ENCODE measurements at places on chromosomes 13 and 19.
A peak's percentile ranks its signal among the peaks of the same experiment; 100 is the strongest.

GRCh38 chr13:104586051-104586746 is 1520.0 kb upstream of the SLC10A2 start:
- no peak for DNase-seq

DNA sequence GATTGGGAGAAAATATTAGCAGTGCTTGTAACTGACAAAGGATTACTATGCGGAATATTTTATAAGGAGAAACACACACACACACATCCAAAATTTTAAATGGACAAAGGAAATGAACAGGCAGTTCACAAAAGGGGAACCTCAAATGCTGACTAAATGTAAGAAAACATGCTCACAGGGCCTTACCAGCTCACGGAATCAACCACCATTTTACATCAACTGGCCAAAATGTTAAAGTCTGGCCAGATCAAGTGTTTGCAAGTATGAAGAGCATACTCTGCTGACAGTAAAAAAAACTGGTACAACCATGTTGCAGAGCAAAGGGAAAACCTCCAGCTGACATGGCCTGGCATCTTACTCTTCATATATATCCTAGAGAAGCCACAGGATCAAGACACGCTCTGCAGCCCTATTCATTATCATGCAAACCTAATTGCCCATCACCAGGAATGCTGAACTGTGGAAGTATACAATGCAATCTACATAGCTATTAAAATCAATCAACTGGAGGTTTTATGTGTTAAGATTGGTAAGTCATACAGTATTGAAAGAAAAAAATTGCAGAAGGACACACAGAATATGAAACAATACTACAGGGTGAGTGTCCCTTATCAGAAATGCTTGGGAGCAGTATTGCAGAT is 124.4 kb downstream of the RNF17 start:
- DNase-seq, result no peak

GRCh38 chr13:50162567-50162966 is 147.3 kb downstream of the KCNRG start:
- no peak for DNase-seq

DNA sequence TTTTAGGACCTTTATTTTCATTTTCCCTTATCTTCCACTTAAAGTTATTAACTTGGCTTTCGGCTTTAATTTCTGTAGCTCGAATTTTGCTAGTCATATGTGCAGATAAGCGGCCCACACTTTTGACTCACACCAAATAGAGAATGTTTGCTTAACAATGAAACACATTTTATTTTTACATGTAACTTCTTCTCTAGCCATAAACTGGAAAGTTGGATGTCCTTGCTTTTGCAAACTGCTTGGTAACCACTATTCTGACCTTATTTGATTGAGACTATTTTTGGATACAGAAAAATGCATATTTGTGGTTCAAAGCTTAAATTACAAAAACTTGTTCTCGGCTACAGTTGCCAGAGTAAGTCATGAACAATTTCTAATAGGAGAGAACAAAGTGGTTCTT is 600.0 kb downstream of the KCTD12 start:
- no peak for DNase-seq

GRCh38 chr19:22901431-22902130 is 69.5 kb downstream of the ZNF723 start:
- DNase-seq, result no peak

DNA sequence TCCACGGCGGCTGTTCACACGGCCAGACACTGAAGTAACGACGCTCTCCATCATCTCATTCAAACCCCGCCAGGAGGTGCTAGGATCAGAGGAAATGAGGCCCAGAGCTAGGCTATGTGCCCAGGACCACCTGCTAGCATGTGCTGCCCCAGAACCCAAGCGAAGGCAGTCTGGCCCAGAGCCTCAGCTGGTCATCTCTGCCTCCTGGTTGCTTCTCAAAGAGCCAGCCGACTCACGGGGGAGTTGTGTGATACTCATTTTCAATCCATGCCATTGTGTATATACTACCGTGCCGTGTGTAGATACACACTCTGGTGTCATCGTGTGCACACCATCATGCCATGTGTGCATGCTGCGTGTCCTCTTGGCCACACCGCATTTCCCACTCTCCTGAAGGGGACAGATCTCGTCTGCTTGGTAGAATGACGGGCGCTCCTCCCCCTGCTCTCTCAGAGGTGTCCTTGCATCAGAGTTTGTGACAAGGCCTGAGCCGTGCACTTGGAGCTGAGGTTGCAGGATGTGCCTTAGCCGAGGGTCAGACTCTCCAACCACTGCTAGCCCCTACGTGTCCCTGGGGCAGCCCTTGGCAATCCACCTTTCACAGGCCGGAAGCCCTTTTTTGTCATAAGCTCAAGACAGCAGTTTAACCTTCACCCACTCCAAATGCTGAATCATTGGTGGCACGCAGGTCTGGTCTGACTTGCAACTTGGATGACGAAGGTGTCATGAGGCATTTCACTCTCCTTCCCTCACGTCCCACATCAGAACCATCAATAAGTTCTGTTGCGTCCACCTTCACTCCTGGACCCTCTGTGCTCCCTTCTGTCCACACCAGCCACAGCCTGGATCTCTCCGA is 130.4 kb downstream of the CRYL1 start:
- DNase-seq, result no peak

- no peak for DNase-seq
Observed at GRCh38 chr13:33318037-33318436, 32.5 kb upstream of the STARD13 start.

DNA sequence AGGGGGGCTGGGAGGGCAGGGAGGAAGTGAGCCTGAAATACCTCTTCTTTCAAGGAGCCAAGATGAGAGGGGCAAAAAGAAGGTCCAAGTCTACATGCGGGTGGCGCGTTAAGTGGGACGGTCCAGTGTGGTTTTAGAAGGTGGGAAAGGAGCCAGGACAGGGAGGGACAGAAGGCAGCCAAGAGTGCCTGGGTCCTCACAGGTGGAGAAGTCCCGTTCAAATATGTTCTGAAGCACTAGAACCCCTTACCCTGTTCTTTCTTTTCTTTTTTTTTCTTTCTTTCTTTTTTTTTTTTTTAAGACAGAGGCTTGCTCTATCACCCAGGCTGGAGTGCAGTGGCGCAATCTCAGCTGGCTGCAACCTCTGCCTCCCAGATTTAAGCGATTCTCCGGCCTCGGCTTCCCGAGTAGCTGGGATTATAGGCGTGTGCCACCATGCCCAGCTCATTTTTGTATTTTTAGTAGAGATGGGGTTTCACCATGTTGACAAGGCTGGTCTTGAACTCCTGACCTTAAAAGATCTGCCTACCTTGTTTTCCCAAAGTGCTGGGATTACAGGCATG is 7.4 kb downstream of the CAMSAP3 start:
- DNase-seq, result no peak

- peak; percentile 58 for DNase-seq
Observed at GRCh38 chr19:862581-863314, 3.3 kb downstream of the CFD start.

DNA sequence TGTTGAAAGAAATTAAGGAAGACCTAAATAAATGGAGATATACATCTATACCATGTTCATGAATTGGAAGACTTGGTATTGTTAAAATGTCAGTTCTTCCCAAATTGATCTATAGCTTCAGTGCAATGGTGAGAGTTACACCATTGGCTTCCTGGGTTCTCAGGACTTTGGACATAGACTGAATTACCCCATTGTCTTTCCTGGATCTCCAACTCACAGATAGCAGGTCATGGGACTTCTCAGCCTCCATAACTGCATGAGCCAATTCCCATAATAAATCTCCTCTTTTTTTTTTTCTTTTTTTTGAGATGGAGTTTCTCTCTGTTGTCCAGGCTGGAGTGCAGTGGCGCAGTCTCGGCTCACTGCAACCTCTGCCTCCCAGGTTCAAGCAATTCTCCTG is 38.7 kb downstream of the CCNE1 start:
- no peak for DNase-seq

- no peak for DNase-seq
Observed at GRCh38 chr13:40123962-40124632, 468.6 kb downstream of the COG6 start.

DNA sequence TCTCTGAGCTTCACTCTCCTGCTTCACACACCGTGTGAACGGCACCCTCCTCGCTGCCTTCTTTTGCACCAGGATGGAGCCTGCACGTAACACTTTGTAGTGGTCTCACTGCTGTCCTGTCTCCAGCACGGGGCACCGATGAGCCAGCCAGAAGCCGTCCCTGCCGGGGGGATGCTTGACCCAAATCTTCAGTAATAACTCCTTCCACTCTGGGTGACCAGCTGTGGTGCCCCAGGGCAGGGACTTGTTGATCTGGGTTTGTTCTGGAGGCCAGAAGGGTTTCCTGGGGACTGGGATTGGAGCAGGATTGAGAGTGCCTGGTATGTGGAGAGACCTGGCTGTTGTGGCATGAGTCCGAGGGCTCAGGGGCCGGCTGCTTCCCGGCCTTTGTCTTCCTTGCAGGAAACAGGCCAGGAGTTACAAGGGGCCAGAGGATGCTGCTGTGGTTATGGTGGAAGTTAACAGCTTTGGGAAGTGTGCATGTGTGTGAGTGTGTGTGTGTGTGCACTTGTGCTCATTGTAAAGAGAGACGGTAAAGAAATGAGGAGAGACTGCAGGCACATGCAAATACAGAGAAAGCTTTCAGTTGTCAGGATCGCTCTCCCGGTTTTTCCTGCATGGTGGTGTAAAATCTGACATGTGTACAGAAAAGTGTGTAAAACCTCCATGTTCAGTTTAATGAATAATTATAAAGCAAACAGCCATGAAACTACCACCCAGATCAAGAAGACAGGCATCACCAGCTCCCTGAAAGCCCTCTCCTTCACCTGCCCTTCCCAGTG is 18.9 kb downstream of the PAK4 start:
- DNase-seq, result no peak

DNA sequence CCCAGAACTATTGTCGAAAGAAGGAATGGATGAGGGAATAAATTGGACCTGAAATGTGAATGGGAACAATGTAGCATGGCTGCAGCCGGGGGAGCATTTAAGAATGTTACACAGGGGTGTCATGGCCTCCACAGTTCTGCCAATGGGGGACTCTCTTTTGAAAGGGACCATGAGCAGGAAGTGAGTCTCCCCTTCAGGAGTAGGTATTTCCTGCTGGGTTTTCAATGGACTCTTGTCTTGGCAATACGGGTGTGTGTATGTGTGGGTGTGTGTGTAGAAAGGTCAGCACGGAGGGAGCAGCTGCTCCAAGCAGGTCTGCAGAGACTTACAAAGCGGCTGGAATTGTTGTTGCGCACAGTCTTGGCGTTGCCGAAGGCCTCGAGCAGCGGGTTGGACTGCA is 24.4 kb downstream of the MYO1F start:
- no peak for DNase-seq

DNA sequence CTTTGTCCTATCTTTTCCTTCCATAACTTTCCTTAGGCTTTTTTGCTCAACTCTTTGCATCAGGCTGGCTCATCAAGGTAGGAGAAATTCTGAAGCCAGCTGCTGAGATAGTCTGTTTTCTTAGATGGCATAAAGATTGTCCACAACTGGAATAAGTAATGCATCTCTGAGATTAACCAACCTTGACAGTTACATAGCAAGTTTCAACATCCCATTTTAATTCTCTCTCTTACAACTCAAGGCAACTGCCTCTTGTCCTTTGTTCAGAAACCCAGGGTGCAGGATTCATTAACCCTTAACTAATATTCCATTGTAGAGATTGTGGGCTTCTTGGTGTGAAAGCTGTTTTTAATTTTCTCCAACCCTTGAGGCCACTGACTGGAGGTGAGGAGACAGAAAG is 239.2 kb downstream of the LACC1 start:
- no peak for DNase-seq

DNA sequence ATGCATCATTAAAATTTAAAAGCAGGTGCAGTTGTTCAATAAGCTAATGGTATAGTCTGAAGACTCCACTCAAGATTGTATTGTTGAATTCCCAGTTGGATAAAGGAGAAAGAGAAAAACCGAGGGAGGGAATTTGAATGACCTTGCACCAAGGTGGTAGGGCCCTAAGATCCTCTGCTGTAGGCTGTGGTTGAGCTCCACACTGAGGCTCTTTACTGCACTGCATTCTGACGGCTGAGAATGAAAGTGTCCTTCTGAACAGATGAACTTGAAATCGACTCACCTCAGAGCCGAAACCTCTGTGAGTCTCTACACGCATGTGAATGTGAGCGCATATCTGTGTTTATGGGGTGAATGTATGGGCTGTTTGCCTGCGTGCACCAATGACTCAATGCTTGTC is 388.9 kb upstream of the DACH1 start:
- no peak for DNase-seq

DNA sequence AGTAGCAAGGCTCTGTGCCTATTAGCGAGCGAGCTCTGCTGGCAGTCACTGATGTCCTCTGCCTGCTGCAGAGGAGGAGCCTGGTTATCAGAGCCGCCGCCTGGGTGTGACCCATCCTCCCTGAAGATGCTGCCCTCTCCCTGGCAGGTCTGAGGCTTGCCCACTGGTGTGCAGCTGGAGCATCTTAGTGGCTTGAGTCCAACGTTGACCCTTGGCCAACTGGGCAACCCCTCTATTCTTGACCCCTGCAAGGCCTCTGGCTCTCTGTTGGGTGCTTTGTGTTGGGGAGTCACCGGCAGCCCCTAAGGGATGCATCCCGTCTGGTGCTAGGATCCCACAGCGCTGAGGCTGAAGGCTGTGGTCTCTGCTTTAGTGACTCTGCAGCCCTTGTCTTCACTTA is 277.9 kb upstream of the SOX1 start:
- DNase-seq, result no peak

DNA sequence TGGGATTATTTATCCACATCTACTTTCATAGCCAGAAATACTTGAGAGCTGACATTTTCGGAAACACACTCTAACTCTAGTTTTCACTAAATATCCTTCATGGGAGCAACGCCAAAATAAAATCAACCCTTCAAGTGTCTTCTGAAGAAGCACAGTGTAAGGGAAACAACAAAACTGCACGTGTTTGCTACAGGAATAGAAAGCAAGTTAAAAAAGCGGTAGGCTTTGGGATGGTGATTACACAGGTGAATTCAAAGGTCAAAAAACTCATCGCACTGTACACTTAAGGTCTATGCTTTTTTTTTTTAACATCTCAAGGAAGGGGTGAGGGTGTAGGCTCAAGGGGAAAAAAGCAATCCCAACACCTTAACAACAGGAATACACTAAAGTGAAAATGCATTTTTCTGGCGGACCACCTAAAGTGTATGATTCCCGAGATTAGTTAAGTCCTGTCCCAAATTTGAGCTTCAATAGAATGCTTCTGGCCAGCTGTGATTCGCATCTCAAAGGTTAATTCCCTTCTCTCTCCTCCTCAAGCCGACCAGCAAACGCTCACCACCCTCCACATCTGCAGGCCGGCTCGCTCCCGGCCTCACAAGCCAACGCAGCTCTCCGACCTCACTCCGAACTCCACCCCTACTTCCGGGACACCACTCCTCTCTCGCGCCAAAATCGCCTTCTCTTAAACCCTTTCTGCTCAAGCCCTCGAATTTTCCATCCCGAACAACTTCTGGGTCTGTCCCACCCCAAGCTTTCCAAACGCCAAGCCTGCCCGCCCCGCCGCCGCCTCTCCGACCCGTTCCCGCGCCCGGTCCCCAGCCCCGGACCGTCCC is 1.1 kb downstream of the ARGLU1 start:
- DNase-seq, result peak; percentile 20
